ENCODE measurements at places on chromosomes 1 and 21.

- DNase-seq: no peak
Observed at GRCh38 chr21:27813750-27814149, 846.9 kb upstream of the ADAMTS5 start.

GRCh38 chr1:43473463-43473862, 19.7 kb upstream of the HYI start:
- DNase-seq: no peak

DNA sequence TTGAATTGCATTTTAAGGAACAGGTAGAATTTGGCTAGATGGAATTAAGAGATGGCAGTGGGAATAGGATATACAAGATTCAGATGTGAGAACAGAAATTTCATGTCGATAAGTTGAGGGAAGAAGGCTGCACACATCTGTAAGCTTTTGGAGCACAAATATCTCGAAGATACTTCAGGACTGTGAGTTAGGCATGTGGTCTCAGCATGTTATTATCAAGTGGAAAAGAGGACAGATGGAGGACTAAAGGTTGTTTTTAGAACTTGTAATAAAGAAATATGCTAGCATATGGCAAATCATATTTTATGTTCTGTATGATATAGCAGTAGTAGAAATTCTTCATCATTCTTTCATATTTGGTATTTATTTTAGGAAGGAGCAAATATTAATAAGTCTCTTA, 61.5 kb downstream of the KIF1B start:
- DNase-seq: no peak

DNA sequence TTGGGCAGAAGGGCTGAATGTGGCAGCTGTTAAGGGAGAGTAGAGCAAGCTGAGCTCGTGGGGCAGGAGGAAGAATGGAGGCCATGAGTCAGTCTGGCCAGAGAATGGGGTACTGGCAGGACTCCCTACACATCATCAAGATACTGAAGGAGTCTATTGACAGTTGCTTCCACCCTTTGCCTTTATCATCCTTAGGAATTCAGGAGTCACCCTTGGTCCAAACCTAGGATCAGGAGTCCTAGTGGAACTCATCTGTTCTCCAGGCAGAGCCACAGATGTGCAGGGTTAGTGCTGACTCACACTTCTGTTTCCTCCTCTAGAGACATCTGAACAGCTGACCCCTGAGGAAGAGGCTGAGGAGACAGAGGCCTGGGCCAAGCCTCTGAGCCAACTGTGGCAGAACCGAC, 18.7 kb upstream of the ST3GAL3 start:
- no peak for DNase-seq

- no peak for DNase-seq
Observed at GRCh38 chr1:25616987-25617624, 515 bp downstream of the MAN1C1 start.

GRCh38 chr1:109975718-109976117, 8.8 kb upstream of the AHCYL1 start:
- DNase-seq: no peak

GRCh38 chr1:125085720-125086591, 3901.2 kb downstream of the SRGAP2C start:
- no peak for DNase-seq

DNA sequence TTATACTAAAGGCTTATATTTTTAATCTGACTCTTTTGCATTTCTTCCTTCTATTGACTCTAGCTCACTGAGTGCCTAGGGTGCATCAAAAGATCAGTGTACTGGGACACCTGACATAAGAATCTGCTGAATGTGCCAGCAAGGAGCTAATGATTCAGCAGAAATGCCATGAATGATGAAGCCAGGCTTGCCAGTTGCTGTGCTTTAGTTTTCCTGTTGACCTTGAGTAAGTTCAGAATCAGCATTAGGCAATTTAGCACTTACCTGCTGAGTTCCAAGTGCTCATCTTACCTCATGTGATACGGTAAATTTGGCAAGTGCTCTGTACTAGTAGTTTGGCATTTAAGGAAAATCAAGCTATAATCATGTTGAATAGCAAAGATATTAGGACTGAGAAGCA, 523.2 kb upstream of the B3GALT2 start:
- no peak for DNase-seq

Measured in stimulated activated CD8-positive, alpha-beta memory T cell treated with anti-CD3 and anti-CD28 coated beads, Interleukin-2, amount 100 ng/mL, for 1 hour (primary cell).